ENCODE measurements at places on chromosomes 7 and 10.

DNA sequence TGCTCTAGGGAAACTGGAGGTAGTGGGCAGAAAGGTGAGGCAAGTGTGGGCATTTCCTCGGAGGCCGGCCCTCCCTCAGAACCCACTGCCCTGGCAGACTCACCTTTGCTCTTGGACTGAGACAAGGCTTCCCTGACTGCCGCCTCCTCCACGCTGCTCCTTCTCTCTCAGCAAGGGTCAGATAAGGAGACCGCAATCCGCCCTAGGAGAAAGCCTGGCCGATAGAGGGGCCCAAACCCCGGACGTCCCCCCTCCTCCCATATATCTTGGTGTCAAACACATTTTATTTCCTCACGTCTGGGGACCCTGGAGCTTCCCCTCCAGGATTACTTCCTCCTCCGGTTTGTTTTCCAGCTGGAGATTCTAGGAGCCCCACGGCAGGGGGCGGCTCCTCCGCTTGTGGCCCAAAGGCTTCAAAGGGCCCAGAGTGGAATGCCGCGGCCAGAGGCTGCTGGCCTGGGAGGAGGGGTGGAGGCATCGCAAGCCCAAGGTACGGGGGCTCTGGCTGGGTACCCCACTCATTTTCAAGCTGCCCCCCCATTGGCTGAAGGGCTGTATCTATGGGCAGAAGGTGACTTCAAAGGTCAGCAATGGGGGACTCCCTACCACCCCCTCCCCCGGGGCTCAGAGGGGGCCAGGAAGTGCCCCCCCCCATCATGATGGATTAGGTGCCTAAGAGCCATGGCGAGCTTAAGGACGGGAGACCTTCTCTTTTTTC, 31.7 kb upstream of the LBX1 start:
- no peak for DNase-seq

- DNase-seq = no peak
Observed at GRCh38 chr7:15305002-15305600, 256.7 kb downstream of the AGMO start.

DNA sequence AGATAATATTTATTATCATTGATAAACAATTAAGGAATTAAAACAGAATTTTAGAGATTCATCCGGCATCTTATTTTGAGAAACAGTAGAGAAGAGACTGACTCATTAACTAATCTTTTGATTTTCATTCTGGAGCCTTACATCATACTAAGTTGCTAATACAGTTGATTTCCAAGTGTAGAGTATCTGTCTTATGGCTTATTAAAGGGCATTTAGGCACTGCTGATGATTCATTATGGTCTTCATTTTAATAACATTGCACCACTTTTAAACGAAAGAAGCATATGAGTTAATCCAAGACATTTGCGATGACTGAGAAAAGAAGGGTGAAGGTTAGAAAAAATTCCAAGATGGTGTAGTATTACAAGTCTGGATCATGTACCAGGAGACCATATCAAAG, 186.0 kb upstream of the CACNA2D1 start:
- no peak for DNase-seq

DNA sequence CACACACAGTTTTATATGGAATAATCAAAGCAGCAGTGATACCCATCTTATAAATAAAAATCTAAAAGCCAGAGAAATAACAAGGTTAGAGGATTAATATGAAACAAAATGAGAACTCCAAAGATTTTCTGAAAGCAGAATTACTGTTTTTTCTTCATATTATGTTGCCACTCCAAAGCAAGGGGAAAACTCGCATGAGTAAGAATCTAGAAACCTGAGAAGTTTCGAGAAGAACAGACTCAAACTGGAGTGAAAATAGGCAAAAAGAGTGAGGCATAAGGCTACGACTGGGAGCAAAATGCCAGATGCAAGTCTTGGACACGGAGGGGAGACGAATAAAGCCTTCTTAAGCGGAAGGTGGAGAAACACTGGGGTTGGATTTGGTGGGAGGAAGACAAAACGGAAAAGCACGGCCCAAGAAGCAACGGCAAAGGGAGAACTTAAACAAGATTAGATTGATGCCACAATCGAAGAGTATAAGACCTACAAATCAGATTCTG, 923 bp downstream of the TNPO3 start:
- DNase-seq = no peak

- no peak for DNase-seq
Observed at GRCh38 chr7:116455009-116455408, 44.5 kb upstream of the CAV2 start.

Data from activated effector memory CD4-positive, alpha-beta T cell treated with anti-CD3 and anti-CD28 coated beads, Interleukin-2, amount 50 U/mL, for 16 hours (primary cell).